Cortex of kidney (tissue), 1 donor: ENCODE measurements at places on chromosomes 12 and 14.

- DNase-seq = no peak
These were observed 21.1 kb upstream of the C1S start for GRCh38 chr12:7039403-7039802.

DNA sequence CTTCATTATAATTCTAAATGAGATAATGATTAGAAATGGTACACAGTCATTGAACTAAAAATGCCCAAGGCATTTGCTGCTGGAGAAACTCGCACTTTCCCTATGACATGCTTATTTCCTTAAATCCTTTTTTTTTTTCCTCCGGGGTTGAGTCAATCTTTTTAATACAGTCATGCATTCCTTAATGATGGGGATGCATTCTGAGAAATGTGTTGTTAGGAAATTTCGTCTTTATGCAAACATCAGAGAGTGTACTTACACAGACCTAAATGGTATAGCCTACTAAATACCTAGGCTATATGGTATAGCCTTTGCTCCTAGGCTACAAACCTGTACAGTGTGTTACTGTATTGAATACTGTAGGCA is 29.8 kb upstream of the DACT1 start:
- no peak for DNase-seq

- DNase-seq = no peak
These were observed 116.9 kb upstream of the LRIG3 start for GRCh38 chr12:59036973-59037762.

DNA sequence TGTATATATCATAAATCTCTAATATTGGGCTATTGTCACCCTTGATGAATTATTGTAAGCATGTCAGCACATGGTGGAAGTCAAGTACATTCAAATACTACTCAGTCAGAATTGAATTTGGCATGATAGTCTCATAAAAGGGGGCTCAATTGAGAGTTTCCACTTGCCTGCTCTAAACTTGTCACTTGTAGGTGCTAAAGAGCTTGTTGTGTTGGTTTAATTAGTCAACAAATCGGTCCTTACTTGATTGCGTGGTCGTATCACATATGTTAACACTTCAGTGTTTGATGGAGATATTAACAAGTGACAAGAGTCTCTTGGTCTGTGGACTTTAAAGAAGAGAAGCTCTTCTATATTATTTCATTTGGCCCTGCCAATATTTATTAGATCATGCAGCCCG is 81.1 kb downstream of the NKX2-1 start:
- DNase-seq = no peak

DNA sequence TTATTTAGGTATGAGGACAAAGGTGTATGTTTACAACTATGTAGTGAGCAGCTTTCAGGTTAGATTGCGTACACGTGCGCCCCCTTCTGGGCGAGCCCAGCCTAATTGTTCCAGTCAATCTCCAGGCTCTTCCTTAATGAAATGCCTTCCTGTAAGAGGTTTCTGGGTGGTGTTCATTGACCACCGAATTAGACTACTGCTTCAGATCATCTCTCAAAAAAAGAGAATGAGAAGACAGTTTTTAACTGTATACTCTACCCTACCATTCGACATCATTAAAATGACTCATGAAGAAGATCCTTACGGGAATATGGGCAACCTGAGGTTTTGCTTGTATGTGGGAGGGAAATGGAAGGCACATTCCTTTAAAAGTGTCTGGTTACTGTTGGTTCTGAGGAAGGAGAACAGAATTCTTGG is 2.1 kb downstream of the LUM start:
- no peak for DNase-seq
